Amniotic stem cell (primary cell): ENCODE measurements at places on chromosomes 16 and 17.
A peak's percentile ranks its signal among the peaks of the same experiment; 100 is the strongest.

GRCh38 chr17:50440172-50440837 lies 14.3 kb downstream of the ACSF2 start:
- DNase-seq: no peak

GRCh38 chr16:7422036-7422888 lies 89.6 kb downstream of the RBFOX1 start:
- no peak for DNase-seq

- DNase-seq: no peak
Observed at GRCh38 chr16:87250431-87250960, 66.7 kb downstream of the C16orf95 start.

- DNase-seq: no peak
Observed at GRCh38 chr16:5328546-5328945, 231.0 kb upstream of the EEF2KMT start.

DNA sequence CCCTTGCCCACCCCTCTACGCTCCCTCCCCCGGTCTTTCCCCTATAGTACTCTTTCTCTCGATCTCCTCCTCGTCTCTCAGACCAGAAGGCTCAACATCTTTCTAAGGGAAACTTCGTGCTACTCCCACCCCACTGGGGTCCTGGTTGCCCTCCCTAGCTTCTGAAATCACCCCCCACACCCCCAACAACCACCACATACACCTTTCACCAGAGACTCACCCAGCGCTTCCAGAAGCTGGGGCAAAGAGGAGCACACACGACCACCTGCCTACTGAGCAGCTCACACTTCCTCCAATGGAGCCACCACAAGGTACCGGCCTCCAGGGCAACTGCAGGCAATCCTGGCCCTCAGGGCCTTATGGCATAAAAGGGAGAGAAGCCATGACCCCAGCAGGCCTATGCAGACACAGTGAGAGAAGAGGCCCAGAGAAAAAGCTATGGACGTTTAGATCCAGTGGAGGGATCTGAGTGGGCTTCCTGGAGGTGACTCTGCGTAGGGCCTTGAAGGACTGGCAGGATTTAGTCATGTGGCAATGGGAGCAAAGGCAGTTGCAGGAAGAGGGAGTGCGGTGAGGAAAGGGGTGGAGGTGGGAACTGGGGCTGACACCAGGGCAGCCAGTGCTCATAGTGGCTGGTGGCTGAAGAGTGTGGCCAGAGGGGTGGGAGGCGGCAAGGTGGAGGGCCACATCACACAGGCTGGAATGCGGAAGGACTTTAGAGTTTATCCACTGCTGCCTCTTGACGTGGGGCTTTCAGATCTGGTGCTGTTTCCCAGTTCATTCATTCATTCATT lies 12.1 kb upstream of the TMEM92 start:
- no peak for DNase-seq

DNA sequence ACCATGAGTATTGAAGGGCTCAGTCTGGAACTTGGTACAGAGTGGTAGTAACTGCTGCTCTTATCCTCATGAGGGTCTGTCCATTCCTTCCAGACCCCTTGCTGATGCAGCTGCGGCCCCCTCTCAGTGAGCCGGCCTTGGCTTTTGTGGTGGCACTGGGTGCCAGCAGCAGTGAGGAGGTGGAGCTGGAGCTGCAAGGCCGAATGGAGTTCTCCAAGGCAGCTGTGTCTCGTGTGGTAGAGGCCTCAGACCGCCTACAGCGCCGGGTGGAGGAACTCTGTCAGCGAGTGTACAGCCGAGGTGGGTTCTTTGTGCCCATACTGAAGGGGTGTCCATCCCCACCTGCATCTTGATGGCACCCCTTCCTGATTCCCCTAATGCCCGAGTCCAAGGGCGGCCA lies 2.0 kb downstream of the RNF40 start:
- DNase-seq: no peak

DNA sequence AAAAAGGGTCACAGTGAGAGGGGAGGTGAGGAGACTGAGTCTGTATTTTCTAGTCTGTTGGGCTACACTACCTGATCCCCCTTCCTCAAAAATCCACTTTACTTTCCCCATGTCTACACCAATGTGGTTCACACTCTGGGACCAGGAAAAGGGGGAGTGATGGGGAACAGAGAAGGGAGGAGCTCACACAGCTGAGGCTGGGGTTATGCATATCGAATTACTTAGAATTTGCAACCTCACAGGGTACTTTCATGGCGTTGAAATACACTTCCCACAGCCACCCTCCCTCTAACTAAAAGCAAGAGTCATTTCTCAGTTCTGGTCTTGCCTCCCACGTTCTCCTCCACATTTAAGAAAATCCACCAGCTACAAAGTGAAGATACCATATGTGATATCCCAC lies 14.1 kb downstream of the MAPT start:
- DNase-seq: no peak

DNA sequence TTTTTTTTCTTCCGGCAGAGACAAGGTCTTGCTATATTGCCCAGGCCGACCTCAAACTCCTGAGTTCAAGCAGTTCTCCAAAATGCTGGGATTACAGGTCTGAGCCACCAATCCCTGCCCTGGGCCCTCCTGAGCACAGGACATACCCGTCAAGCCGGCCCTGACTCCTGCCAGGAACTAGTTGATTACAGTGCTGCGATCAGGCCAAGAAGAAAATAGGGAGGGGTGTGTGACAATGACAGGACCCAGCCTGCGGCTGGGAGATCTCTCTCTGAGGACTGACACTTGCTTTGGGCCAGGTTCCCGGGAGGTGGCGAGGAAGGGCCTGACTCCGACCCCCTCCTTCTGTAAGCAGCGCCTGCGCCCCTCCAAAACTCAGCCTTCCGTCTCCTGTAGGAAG lies 276.6 kb downstream of the MRTFB start:
- DNase-seq: no peak

GRCh38 chr17:17913695-17914332 lies 58.4 kb downstream of the TOM1L2 start:
- DNase-seq: peak; percentile 74

GRCh38 chr16:27257271-27257670 lies 11.3 kb downstream of the NSMCE1 start:
- no peak for DNase-seq

- no peak for DNase-seq
Observed at GRCh38 chr17:81694810-81695209, 8.4 kb upstream of the MRPL12 start.
